ENCODE measurements at places on chromosomes 6 and 20.

- no peak for DNase-seq
Measured at GRCh38 chr6:43608310-43608763, 20.7 kb downstream of the GTPBP2 start.

- no peak for DNase-seq
Measured at GRCh38 chr20:37279820-37280219, 9.6 kb upstream of the MANBAL start.

DNA sequence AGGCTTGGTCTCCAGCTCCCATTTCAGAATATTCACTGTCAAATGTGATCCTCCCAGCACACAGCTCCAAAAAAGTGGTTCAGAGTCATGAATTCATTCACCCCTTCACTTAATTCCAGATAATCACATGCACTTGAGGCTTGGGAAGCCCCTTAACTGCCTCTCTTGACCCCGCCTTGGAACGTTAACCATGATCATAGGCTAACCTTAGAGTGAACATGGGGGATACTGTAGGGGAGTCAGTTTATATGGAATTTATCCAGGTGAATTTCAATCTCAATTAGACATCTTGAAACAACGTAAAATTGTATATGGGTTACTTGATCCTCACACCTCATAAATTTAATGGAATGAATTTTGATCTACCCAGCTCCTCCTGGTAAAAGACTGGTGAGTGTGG is 346.8 kb upstream of the ARID1B start:
- no peak for DNase-seq

GRCh38 chr6:7833751-7834070 is 76.9 kb downstream of the TXNDC5 start:
- DNase-seq = no peak

GRCh38 chr6:66526061-66526460 is 819.0 kb upstream of the EYS start:
- DNase-seq = no peak

DNA sequence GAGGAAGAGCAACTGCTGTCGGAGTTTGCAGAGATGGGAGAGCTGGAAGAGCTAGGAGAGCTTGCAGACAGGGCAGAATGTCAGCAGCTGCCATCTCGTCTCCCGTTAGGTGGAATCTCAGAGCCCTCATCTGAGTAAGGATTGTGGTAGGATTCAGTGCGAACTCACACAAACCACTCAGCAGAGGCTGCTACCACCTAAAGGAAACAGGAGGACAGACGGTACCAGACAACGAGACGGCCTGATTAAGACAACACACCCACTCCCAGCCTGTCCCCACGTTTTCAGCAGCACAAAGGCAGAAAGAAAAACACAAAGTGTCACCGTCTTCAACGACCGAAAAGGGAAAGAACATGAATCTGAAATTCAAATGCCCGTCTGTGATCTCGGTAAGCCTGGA is 4.1 kb downstream of the LEMD2 start:
- DNase-seq = no peak

DNA sequence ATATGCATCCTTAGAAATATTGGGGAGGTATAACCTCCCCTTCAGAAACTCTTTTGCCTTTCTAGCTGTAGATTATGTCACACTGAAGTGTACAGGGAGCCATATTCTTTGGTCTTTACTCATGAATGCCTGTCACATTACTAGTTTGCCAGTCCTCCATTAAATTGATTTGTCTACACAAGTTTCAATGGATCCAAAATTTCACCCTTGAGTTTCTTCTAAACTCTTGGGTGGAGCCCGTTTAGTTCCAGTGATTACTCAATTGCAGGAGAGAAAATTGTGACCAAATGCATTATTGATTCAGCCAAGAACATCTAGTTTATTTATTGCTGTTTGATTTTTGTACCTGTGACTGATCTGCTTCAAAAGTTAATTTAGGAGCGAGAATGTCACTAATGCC is 60.4 kb upstream of the TFB1M start:
- DNase-seq = no peak

- no peak for DNase-seq
Measured at GRCh38 chr6:69116658-69117057, 481.6 kb downstream of the ADGRB3 start.

DNA sequence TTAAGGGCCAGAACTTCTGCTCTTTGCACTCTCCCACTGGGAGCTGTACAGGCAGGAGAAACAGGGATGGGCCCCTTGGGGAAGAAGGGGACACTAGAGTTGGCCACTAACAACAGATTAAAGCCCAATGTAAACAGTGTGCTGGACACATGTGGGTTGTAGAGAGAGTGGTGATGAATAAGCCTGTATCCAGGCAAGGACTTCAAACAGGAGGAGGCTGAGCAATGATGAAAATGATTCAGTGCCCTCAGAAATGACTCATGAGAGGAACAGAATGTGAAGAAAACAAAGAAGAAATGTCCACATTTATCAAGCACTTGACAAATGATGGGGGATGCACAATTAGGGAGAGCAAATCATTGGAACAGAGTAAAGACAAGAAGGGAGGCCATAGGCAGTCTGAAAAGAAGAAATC is 242.3 kb downstream of the TBX18 start:
- no peak for DNase-seq

GRCh38 chr6:39407446-39407993 is 85.0 kb upstream of the KCNK16 start:
- no peak for DNase-seq

GRCh38 chr6:52752310-52752709 is 11.0 kb downstream of the GSTA2 start:
- no peak for DNase-seq

- DNase-seq = no peak
Measured at GRCh38 chr20:50758469-50758868, 27.1 kb downstream of the PARD6B start.

DNA sequence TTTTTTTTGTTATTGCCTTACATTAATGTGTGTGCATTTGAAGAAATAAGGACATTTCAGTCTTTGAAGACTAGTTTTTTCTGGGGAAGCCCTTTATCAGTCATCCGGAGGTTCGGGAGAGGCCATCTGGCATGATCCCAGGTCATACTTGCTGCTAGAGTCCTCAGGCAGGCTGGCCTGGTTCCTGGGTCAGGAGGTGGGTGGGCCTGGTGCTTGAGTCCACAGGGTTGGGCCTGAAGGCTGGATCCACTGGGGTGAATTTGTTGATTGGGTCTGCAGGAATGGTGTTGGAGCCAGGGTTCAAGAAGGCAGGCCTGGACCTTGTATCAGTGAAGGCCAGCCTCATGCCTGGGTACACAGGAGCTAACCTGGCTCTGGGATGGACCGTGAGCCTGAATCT is 15.8 kb upstream of the WFDC9 start:
- no peak for DNase-seq

DNA sequence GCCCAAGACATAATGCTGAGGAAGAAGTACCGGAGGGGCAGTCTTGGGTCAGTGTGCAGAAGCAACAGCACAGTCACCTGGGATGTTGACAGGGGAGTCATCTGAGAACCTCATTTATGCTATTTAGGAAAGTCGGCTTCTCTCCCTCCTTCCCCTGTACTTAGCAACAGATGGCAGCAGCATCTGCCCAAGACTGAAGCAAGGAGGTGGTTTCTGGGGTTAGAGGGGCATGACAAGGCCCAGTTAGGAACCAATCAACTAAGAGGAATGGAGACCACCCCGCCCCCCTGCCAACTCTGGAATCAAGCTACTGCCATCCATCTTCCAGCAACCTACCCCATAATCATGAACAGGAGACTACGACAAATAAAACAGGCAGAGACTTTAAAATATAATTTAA is 21.7 kb downstream of the RIPK1 start:
- DNase-seq = no peak

Measured in stimulated activated naive B cell treated with anti-CD40 and anti-IgM and Interleukin-4, amounts not matched to agents 10 μg/mL and 1 μg/mL and 100 μg/mL, for 72 hours (primary cell).